ENCODE measurements at places on chromosomes 5 and 9. TPM values are rescaled to one million over a fixed set of nuclear protein-coding genes. Genes with fewer than 3 reads are reported as not detected.

The LCN1 gene
- not detected for polyA plus RNA-seq

The BASP1 gene
- 36.6 TPM for polyA plus RNA-seq

The SLC1A1 gene
- not detected for polyA plus RNA-seq

The EFNA5 gene
- not detected for polyA plus RNA-seq

The PCDHGA11 gene
- not detected for polyA plus RNA-seq

The MEF2C gene
- polyA plus RNA-seq, result 89.3 TPM

The DND1 gene
- polyA plus RNA-seq, result 2.3 TPM

The ACTBL2 gene
- polyA plus RNA-seq, result not detected

The PHF24 gene
- 0.04 TPM for polyA plus RNA-seq

DNA sequence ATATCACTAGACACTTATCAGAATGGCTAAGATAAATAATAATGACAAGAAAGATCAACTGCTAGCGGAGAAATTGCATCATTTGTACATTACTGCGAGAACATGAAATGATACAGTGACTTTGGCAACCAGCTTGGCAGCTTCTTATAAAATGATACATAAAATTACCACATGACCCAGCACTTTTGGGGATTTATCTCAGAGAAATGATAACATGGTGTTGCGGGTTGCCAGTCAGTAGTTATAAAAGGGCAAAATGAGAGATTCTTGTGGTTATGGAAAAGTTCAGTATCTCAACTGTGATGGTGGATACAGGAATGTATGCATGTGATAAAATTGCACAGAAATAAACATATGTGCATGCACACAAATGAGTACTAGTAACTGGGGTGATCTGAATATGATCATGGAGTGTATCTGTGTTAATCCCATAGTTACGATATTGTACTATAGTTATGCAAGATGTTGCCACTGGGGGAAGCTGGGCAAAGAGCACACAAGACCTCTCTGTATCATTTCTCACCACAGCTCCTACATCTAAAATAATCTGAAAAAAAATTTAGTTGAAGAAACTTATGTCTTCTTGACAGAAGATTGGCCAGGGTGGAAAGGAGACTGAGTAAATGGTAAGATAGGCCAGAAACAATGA, 128.9 kb downstream of the NXNL2 start:
- H3K27me3 ChIP-seq, result no peaks in the 10 kb centered on the region

- no peak overlapping the region for H3K4me3 ChIP-seq
- no peak for DNase-seq
- H3K27ac ChIP-seq, result no peak overlapping the region
- H3K36me3 ChIP-seq, result no peaks in the 10 kb centered on the region
These were observed 4.4 kb downstream of the PDCD1LG2 start for GRCh38 chr9:5514617-5515260.

- no peak overlapping the region for H3K27ac ChIP-seq
- H3K4me1 ChIP-seq, result no peaks in the 10 kb centered on the region
- H3K4me3 ChIP-seq, result no peak overlapping the region
- H3K36me3 ChIP-seq, result no peaks in the 10 kb centered on the region
- H3K27me3 ChIP-seq, result no peaks in the 10 kb centered on the region
These were observed 257.3 kb downstream of the MLLT3 start for GRCh38 chr9:20364959-20365358.

- DNase-seq, result no peak
- H3K27me3 ChIP-seq, result no peaks in the 10 kb centered on the region
- H3K4me1 ChIP-seq, result peaks cover 14% of the 10 kb centered on the region
- peaks cover 62% of the 10 kb centered on the region for H3K36me3 ChIP-seq
- H3K4me3 ChIP-seq, result no peak overlapping the region
- H3K27ac ChIP-seq, result peak overlapping the region; percentile 40
These were observed 54.7 kb downstream of the SECISBP2 start for GRCh38 chr9:89372979-89373378.

- no peaks in the 10 kb centered on the region for H3K36me3 ChIP-seq
- DNase-seq, result no peak
- H3K27me3 ChIP-seq, result no peaks in the 10 kb centered on the region
- H3K4me1 ChIP-seq, result no peaks in the 10 kb centered on the region
- H3K4me3 ChIP-seq, result no peak overlapping the region
These were observed 279.4 kb downstream of the CWC27 start for GRCh38 chr5:65047948-65048690.

- H3K27me3 ChIP-seq, result no peaks in the 10 kb centered on the region
- H3K36me3 ChIP-seq, result no peaks in the 10 kb centered on the region
- no peak overlapping the region for H3K4me3 ChIP-seq
- no peak for DNase-seq
These were observed 1724.3 kb upstream of the C9orf72 start for GRCh38 chr9:29297592-29297991.

DNA sequence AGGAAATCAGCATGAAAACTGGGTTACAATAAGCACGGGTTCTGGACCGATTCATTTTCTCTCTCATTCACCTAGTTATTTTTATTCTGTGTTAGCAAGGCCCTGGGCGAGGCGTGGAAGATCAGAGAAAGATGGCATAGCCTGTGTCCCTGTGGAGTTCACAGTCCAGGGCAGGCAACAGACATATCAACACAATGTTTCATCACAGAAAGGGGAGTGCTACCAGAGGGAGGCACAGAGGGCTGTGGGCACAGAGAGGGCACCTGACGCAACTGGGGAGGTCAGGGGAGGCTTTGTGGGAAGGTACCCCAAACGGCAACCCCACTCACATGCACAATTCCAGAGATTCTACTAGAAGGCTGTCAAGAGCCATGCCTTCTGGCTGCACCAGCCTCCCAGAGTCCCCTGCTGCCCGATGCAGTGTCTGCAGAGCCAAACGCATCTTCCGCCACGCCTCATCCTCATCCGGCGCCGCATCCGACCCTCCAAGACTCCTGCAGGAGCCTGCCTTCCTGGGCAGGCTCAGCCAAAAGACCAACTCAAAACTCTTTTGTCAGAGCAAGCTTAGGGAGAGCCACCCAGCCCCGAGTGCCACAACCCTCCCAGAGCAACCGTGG, 1.4 kb downstream of the FAM193B start:
- H3K27ac ChIP-seq, result no peak overlapping the region
- H3K4me3 ChIP-seq, result peak overlapping the region; percentile 83
- no peaks in the 10 kb centered on the region for H3K36me3 ChIP-seq
- H3K4me1 ChIP-seq, result peaks cover 30% of the 10 kb centered on the region
- H3K27me3 ChIP-seq, result no peaks in the 10 kb centered on the region
- no peak for DNase-seq

DNA sequence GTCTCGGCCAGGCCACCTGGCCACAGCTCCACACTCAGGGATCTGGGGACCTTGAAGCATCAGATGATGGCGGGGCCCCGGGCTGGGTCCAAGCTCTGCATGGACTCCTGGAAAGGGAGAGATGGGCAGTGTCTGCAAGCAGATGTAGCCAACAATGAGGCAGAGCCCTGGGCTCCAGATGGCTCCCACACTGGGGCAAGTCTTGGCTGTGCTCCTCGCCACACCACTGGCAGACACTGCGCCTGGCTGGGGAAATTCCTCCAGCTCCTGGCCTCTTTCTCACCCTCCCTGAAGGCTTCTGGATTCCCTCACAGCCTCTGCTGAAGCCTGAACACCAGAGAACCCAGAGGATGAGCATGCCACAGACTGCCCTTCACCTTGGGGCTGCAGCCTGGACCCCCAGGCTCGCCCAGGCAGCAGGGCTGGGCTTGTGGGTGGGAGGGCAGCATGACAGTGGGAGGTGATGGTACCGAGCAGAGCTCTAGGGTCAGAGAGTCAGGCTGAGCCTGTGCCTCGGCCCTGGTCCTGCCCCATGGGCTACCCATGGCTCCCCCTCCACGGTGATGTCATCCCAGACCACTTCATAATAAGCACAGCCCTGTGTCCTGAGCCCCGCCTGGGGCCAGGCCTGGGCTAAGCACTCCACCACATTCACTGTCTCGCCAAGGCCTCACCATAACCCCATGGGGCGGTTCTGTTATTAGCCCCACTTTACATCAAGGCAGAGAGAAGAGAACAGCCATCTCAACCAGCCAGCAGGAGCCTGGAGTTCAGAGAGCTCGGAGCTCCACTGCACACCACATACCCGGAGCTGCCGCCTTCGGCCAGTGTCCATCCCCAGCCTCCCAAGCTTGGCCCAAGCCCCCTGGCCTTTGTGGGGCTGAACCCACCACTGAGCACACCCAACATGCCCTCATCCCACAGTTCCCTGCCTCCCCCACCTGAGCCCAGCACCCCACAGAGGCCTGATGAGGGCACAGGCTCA, 62.2 kb upstream of the ADAMTS2 start:
- no peaks in the 10 kb centered on the region for H3K27me3 ChIP-seq
- H3K4me1 ChIP-seq, result no peaks in the 10 kb centered on the region
- H3K4me3 ChIP-seq, result no peak overlapping the region

DNA sequence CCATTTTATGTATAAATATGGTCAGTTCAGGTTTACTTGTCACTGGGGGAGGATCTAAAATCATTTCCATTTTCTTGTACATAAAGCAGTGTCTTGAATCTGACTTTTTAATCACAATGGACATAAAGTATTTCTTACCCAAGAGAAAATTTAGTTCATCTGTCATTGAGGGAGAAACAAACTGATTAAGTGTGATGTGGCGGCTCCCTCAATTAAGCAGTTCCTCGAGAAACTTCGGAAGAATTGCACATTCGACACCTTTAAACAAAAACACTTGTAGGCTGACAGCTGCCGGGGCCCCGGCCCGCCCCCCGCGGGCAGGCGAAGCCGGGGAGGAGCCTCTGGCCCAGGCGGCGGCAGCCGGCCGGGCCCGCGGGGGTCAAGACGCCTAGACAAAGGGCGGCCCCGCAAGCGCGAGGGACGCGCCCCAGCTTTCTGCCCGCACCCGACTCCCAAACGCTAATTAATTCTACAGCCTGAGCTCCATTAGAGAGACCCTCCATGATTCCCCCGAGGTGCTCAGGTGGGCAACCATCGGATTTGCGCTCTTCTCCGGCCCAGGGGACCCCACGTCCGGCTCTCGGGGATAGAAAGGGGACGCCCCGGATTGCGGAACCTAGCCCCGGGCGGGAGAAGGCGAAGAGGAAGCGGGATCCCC, 750 bp downstream of the TRIM36 start:
- H3K27me3 ChIP-seq, result peaks cover 72% of the 10 kb centered on the region
- peak; percentile 58 for DNase-seq
- peaks cover 19% of the 10 kb centered on the region for H3K4me1 ChIP-seq
- H3K27ac ChIP-seq, result no peak overlapping the region

DNA sequence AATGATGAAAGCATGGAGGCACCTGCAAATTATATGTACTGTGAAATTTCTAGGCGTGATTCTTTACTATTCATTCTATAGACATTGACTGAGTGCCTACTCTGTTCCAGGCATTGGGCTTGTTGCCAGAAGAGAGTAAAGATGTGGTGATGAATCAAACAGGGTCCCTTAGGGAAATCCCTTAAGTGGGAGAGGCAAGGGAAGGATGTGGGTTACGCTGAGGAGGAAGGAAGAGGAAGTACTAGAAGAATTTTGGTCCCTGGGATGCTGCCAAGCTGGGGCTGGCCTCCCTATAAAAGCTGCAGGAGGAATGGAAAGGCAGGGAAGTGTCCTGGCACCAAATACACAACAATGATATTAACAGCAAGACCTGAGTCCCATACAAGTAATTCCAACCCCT, 76.7 kb upstream of the SPOCK1 start:
- H3K27me3 ChIP-seq, result no peaks in the 10 kb centered on the region
- H3K27ac ChIP-seq, result no peak overlapping the region
- H3K4me3 ChIP-seq, result no peak overlapping the region
- peak; percentile 79 for DNase-seq

GRCh38 chr9:135419106-135419505, 60.5 kb upstream of the PPP1R26 start:
- H3K36me3 ChIP-seq, result no peaks in the 10 kb centered on the region
- H3K27ac ChIP-seq, result no peak overlapping the region
- H3K27me3 ChIP-seq, result no peaks in the 10 kb centered on the region
- DNase-seq, result no peak
- H3K4me3 ChIP-seq, result no peak overlapping the region

DNA sequence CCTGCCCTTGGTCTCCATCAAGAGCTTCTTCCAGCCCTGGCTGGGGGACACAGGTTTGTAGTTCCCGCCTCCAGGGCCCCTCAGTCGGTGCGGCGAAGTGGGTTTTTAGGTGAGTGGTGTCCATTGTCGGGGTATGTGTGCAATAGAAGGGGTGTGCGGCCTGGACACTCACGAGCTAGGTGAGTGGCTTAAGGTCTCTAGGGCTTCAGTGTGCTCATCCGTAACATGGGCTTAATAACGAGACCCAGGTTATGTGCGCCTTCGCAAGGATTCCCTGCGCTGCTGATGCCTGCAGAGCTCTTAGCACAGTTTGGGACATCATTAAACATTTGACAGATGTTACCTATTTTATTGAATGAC, 656 bp downstream of the CEP78 start:
- H3K27me3 ChIP-seq, result no peaks in the 10 kb centered on the region
- H3K4me1 ChIP-seq, result peaks cover 9% of the 10 kb centered on the region
- no peaks in the 10 kb centered on the region for H3K36me3 ChIP-seq
- no peak for DNase-seq

- peak within 1 kb of the TSS; percentile 64 for H3K4me3 ChIP-seq
- H3K27me3 ChIP-seq, result peaks cover 33% of the 10 kb centered on the region
- H3K4me1 ChIP-seq, result peaks cover 29% of the 10 kb centered on the region
- peak within 1 kb of the TSS; percentile 40 for H3K27ac ChIP-seq
- peak; percentile 38 for DNase-seq
- no peaks in the 10 kb centered on the region for H3K36me3 ChIP-seq
These were observed at the start of gene NIM1K for GRCh38 chr5:43191740-43192557. Gene NIM1K, plus strand, starts transcription at chr5:43192225. Its CDS starts 53,551 bp downstream, at chr5:43245776.

GRCh38 chr9:134211811-134212485, 47.6 kb upstream of the RNU6ATAC start:
- H3K27me3 ChIP-seq, result no peaks in the 10 kb centered on the region
- H3K27ac ChIP-seq, result no peak overlapping the region
- H3K4me3 ChIP-seq, result no peak overlapping the region

GRCh38 chr5:122501089-122501435, 189.0 kb downstream of the SNCAIP start:
- H3K27ac ChIP-seq, result no peak overlapping the region
- DNase-seq, result no peak
- H3K4me1 ChIP-seq, result no peaks in the 10 kb centered on the region
- no peak overlapping the region for H3K4me3 ChIP-seq
- no peaks in the 10 kb centered on the region for H3K27me3 ChIP-seq
- no peaks in the 10 kb centered on the region for H3K36me3 ChIP-seq

Data from CD14-positive monocyte (primary cell).